ENCODE measurements at places on chromosomes 1 and 21. TPM values are rescaled to one million over a fixed set of nuclear protein-coding genes. Genes with fewer than 3 reads are reported as not detected.

The FCRL2 gene
- 4.8 TPM for total RNA-seq

GRCh38 chr1:87592156-87592555 lies 263.5 kb downstream of the LMO4 start:
- DNase-seq: no peak
- H3K4me3 ChIP-seq: no peak overlapping the region

GRCh38 chr1:47785561-47786271 lies 211.5 kb downstream of the TRABD2B start:
- H3K4me1 ChIP-seq: no peaks in the 10 kb centered on the region
- H3K27ac ChIP-seq: no peak overlapping the region
- H3K4me3 ChIP-seq: no peak overlapping the region
- no peak for DNase-seq
- H3K36me3 ChIP-seq: no peaks in the 10 kb centered on the region

GRCh38 chr1:164785841-164786534 lies 227.0 kb downstream of the PBX1 start:
- no peak for DNase-seq
- H3K27ac ChIP-seq: no peak overlapping the region
- no peak overlapping the region for H3K4me3 ChIP-seq
- no peaks in the 10 kb centered on the region for H3K4me1 ChIP-seq
- H3K36me3 ChIP-seq: no peaks in the 10 kb centered on the region

- no peaks in the 10 kb centered on the region for H3K4me1 ChIP-seq
- no peak for DNase-seq
- H3K36me3 ChIP-seq: peaks cover 10% of the 10 kb centered on the region
- no peaks in the 10 kb centered on the region for H3K27me3 ChIP-seq
- H3K4me3 ChIP-seq: no peak overlapping the region
These were observed 26.0 kb downstream of the PTBP2 start for GRCh38 chr1:96747565-96747964.

Measured in Peyer's patch (tissue), 4 donors.